Type B pancreatic cell (in vitro differentiated cells): ENCODE measurements at places on chromosomes 6 and 20.

DNA sequence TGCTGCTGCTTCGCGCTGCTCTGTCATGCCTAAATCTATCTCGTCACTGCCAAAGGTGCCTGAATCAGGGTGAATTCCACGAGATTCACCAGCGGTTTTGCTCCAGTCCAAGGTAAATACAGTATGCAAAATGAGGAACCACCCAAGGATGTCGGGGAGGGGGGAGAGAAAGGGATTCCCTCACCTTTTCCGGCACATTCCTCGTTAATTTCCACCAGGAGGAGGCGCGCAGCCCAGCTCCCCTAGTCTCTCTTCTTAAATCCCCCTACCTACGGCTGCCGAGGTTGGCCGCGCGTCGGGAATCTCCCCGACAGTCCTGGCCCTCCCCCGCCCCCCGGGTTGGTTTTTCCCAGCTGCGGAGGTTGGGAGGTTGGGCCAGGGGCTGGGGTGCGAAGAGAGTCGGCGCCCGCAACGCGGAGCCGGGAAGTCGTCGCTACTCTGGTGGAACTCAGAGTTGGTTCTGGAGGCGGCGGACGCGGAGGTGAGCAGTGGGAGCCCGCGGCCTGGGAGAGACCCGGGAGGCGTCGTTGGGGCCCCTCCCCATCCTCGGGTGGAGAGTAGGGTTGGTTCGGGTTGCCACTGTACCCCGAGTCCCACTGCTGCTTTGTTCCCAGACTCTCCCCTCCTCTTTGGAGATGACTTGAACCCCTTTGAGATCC is at the start of gene TPBG:
Gene TPBG, plus strand, starts transcription at position 390 of the 659 bp plus-strand sequence. CDS start 1,145 bp downstream, outside the sequence.
- DNase-seq = peak; percentile 79

DNA sequence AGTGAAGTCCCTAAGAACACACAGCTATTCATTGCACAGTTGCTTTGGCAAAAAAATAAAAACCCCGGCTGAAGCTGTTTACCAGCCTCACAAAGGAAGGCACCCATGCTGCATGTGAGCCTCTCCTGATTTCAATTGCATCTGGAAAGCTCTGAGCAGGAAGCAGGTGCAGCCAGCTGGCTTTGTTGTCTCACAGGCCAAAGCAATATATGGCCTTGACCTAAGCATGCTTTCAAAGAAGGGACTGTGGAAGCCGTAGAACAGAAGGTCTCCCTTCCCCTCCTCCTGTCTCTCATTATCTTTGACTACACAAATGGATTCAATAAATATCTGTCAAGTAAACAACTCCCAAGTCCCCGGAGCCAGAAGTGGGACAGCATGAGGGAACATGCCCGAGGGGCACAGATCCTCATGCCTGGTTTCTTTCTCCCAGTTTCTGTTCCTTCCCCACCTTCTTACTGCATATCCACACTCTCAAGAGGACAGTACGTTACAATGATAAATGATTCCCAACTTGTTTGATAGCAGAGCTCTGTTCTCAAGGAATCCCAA is 57.2 kb upstream of the PCSK2 start:
- no peak for DNase-seq

DNA sequence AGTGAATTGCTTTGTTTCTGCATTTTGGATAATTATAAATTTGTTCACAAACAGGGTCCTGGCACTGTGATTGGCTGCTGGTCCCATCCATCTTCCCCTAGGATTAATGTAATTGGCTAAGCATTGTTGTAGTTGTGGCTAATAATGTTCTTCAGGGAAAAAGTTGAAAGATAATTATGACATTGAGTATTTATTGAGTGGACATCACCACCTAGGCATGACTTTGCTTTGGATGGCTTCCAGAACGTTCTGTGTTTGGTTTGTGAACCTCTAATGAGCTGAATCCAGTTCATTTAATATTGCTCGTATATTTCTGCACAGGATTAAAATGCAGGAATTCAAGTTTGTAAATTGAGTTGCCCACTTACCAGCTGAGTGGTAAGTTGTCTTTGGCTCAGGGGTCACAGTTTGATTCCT is 55.1 kb downstream of the ARID1B start:
- DNase-seq = no peak

DNA sequence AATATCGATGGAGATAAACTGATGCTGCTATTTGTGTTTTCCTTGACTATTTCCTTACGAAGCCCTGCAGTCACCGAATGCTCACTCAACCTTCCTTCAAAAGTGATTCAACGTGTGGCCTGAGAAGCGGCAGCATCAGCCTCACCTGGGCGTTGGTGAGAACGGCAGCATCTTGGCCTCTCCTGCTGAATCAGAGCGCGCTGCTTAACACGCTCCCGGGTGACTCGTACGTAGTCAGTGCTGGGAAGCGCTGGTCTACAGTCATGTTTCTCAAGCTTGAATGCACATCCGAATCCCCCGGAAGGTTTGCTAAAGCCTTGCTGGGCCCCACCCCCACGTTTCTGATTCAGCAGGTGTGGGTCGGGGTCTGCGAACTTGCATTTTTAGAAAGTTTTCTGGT is 214.1 kb upstream of the RREB1 start:
- no peak for DNase-seq

GRCh38 chr6:252775-253535 is 39.3 kb upstream of the DUSP22 start:
- DNase-seq = no peak

DNA sequence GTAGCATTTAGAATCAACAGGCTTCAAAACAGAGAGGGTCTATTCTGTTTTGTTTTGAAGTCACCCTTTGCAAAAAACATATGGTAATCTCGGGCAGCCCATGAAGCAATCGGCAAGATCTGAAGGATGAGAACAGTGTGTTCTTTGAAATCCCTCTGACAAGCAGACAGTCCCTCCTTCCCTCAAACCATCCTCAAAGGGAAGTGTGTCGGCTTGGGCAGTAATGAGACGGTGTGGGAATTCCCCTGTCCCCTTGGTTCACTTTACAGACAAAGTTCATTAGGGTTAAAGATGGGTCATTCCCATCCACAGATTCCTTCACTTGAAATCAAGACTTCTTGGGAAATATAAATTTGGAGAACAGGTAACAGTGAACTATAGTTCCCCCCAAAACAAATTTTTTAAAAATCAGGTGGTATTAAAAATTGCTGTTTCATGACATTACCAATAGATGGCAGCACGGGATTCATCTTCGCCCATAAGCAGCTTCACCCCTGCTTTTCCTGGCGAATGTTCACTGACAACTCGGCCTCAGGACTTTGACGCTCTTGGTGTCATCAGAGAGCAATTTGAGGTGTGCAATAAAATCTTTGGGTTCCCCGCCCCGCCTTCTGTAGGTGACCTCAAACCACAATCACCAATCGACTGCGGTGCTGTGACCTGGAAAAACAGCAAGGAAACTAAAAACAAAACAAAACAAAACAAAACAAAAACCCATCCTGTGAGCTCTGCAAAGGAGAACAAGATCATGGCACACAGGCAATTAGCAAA is 159.3 kb upstream of the TNFAIP3 start:
- no peak for DNase-seq

- no peak for DNase-seq
Observed at GRCh38 chr20:16864069-16864468, 115.9 kb downstream of the OTOR start.

DNA sequence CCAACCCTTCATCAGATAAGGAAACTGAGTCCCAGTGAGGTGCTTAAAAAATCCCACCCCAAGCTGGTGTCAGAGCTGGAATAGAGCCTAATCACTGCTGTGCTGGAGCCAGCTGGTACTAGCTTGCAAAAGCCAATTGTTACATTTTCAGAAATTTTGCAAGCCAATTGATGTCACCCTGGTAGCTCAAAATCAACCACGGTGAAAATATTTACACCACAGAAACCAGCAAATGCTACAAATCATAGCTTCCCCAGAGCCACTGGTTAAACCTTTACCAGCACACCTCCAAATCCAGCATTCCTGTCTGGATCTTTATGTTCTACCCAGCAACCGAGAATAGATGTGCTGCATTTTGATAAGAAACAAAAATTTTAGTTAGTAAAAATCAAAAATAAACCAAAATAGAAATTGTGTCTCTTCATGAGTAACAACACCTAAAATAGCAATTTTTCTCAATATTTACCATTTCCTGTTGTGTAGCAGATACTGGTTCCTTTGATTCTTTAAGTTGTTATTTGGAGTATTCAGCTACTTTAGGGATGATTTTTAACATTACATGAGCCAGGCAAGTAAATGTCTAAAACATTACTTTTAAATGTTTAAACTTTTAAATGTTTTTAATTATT is 7.2 kb upstream of the LCA5 start:
- DNase-seq = no peak

- no peak for DNase-seq
Observed at GRCh38 chr6:135938576-135939207, 87.2 kb downstream of the PDE7B start.

GRCh38 chr6:126307849-126308248 is 32.1 kb upstream of the CENPW start:
- DNase-seq = no peak

DNA sequence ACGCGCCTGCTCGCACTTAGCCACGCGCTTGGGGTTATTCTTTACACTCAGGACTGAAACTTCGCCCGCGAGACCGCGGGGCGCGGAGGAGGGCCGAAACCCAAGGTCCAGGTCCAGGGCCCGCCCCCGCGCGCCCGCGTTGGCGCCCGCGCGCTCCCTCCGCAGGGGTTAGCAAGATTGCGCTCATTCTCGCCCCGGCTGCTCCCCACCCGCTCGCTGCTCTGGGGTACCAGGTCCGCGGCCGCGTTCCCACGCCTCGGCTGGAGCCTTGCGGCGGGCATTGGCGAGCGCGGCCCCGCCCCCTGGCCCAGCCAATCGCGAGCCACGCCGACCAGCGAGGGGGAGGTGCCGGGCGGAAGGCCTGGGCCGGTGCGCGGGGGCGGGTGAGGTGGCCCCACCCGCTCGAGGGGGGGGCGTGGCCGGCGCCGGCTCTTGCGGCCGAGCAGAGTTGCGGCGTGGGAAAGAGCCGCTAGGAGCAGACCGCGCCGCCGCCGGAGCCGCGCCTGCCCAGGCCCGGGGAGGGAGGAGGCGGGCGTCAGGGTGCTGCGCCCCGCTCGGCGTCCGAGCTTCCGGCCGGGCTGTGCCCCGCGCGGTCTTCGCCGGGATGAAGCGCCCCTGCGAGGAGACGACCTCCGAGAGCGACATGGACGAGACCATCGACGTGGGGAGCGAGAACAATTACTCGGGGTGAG is at the start of gene HEY2:
Gene HEY2, plus strand, starts transcription at position 460 of the 692 bp plus-strand sequence. Its CDS starts 145 bp downstream, at position 605.
- DNase-seq = peak; percentile 96

DNA sequence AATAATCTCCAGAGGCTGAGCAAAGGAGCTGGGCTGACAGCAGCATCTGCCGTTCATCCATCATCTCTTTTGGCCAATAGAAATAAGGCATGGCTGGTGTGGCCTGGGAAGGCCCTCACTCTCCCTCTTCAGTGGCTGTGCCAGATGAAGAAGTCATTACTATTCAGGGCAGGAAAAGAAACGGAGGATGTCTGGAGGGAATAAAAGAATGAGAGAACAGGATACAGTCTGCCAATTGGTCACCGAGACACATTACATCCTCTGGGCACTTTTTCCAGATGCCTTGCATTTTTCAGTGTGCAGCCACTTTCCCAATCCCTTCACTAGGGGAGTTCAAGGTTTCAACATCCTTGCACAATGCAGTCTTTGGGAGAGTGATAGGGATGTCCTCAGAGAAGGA is 32.2 kb upstream of the VGLL2 start:
- no peak for DNase-seq

- no peak for DNase-seq
Observed at GRCh38 chr6:96450082-96450769, 71.4 kb upstream of the UFL1 start.

GRCh38 chr20:52800734-52801627 is 171.2 kb upstream of the TSHZ2 start:
- no peak for DNase-seq

GRCh38 chr6:10230531-10230930 is 184.3 kb downstream of the TFAP2A start:
- DNase-seq = no peak

DNA sequence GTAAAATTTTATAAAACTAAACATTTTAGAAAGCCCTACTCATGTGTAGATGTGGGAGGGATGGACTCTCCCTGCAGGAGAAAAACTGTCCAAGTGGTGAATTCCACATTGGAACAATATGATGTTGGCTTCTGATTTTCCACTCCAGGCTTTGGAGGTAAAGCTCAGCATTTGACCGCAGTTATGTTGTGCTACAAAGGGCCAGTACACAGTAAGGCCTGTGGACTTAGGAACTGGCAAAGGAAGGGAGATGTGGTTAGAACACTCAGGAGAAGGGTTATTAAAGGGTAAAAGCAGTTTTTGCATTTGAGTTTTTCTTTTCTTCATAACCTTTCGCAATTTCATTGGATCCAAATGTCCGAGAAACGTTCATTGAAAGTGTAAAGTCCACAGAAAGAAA is 150.3 kb upstream of the SASH1 start:
- DNase-seq = no peak

- no peak for DNase-seq
Observed at GRCh38 chr6:54992789-54993188, 146.2 kb downstream of the FAM83B start.

DNA sequence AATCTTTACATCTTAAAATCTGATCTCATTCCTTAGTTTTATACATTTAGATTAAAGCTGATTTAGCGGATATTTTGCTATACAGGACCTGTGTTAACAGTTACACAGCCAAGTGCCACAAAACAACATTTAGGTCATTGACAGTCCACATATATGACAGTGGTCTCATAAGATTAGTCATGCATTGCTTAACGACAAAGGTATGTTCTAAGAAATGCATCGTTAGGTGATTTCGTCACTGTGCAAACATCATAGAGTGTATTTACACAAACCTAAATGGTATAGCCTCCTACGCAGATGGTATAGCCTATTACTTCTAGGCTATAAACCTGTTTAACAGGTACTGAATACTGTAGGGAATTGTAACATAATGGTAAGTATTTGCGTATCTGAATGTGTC is 21.6 kb downstream of the ADGRG6 start:
- no peak for DNase-seq

DNA sequence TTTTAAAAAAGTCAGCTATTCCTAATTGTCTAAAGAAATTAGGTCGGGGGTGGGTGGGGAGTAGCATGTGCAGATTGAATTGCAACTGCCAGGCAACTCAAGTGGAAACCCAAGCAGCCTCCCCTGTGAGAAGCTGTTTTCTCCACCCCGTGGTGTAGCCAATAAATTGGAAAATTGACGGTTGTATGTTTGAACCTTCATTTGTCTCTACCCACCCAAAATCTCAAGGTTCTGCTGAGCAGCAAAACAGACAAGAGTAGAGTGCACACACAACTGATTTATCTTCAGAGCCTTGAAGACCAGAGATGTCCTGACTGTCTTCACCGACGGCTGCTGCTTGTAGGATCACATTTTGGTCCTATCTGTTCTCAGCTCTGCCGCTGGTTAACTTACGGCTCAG is 88.5 kb downstream of the DTD1 start:
- DNase-seq = no peak

- DNase-seq = no peak
Observed at GRCh38 chr6:10964684-10965083, 77.8 kb downstream of the SYCP2L start.

GRCh38 chr6:163786995-163787671 is 372.6 kb downstream of the QKI start:
- no peak for DNase-seq
